Stimulated activated CD4-positive, alpha-beta T cell treated with anti-CD3 and anti-CD28 coated beads, Interleukin-12 subunit alpha, Interleukin-12 subunit beta, amount 100 ng/mL, for 48 hours (primary cell): ENCODE measurements at places on chromosomes 7 and 10.

- no peak for DNase-seq
These were observed 45.2 kb upstream of the SAMD8 start for GRCh38 chr10:75066271-75066670.

DNA sequence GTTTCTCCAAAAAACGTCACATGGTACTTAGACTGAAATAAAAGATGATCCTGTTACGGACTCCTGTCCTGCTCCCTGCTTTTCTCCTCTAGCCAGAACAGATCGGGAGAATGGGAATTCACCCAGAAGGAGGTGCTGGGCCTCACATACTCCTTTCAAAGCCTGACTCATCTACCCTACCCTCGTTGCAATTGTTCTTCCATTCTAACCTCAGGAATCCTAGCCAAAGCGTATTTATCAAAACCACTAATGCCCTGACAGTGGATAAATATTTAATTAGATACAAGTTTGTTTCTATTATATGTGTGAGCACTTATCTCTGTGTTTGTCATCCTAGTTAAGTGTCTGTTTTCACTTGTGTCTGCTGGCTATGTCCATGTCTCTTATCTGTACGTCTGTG is 21.7 kb downstream of the ZCWPW1 start:
- DNase-seq = no peak

DNA sequence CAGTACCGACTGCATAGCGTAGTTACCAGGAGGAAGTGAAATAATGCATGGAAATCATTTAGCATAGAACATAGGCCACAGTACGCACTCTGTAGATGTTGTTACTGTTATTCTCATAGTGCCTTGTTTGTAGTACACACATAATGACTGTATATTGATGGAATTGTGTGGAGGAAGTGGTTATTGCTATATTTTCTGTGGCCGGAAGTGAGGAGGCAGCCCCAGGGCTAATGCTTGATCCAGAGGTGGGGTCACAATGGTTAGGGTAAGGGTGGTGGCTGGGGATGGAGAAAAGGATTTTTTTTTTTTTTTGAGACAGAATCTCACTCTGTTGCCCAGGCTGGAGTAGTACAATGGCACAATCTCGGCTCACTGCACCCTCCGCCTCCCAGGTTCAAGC is 4.5 kb upstream of the MGAM start:
- no peak for DNase-seq

DNA sequence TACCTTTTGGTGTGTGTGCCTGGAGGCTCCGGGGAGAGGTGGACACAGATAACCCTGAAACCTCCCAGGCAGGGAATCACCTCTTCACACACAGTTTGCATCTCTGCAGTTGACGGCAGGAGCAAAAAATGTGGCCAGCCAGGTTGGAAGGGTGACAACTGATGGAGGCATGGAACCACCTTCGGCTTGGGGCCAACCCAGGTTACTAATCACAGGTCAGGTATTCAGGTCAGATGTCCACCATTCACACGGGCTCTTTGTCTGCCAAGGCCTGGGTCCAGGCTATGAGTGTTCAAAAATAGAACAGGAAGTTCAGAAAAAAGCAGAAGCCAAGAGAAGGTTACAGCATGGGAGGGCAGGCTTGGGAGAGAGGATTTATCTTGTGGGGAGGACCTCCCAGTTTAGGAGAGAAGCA is 137.2 kb upstream of the EFCAB10 start:
- DNase-seq = no peak

DNA sequence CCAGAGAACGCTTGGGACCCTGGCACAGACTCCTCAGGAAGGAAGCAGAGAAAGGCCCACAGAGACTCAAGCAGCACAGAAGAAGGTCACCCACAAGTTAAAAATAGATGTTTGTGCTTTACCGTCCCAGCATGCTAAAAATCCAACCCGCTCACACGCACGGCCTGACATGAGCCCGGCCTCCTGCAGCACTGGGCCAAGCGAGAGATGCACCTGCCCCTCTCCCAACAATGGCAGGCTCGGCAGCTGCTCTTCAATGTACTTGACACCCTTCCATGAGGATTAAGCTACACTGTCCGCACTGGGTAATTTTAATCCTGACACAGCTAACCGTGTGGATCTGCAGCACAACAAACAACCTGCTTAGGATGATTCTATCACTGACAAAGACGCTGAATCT is 9.3 kb downstream of the DIP2C start:
- no peak for DNase-seq

GRCh38 chr7:106257752-106258151 is 27.0 kb downstream of the NAMPT start:
- DNase-seq = no peak

DNA sequence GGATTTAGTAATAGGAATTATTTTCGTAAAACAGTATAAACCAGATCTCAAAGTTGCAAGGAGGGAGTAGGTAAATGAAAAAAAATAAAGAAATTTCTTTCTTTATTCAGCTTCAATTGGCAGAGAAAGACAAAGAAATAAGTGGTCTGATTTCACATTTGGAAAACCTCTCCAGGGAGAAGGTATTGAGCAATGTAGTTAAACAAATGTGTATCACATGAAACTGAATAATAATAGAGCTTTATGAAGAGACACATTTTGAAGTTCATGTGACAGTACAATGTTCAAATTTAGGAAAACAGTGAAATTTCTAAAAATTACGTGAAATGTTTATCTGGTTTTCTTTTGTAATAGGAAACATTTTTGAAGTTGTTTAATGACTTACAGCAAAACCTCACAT is 63.0 kb downstream of the TAX1BP1 start:
- no peak for DNase-seq

GRCh38 chr7:69699931-69700330 is 101.7 kb downstream of the AUTS2 start:
- DNase-seq = no peak

DNA sequence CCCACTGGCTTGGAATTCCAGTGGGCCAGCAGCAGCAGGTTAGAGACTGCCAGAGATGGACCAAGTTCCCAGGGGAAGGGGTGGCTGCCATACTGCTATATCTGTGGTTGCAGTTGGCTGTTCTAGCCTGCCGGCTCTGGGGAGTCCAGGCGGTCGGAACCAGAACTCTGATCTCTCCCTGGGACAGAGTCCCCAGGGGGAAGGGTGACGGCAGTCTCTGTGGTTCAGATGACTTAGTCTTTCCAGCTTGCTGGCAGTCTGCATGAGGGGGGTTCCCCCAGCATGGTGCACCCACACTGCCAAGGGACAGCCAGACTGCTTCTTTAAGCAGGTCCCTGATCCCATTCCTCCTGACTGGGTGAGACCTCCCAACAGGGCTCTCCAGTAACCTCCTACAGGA is 82.5 kb downstream of the C10orf90 start:
- no peak for DNase-seq

- DNase-seq = no peak
These were observed 91.1 kb downstream of the RNF32 start for GRCh38 chr7:156731651-156732050.

- DNase-seq = no peak
These were observed 170.9 kb upstream of the MAGI2 start for GRCh38 chr7:79624336-79624735.

DNA sequence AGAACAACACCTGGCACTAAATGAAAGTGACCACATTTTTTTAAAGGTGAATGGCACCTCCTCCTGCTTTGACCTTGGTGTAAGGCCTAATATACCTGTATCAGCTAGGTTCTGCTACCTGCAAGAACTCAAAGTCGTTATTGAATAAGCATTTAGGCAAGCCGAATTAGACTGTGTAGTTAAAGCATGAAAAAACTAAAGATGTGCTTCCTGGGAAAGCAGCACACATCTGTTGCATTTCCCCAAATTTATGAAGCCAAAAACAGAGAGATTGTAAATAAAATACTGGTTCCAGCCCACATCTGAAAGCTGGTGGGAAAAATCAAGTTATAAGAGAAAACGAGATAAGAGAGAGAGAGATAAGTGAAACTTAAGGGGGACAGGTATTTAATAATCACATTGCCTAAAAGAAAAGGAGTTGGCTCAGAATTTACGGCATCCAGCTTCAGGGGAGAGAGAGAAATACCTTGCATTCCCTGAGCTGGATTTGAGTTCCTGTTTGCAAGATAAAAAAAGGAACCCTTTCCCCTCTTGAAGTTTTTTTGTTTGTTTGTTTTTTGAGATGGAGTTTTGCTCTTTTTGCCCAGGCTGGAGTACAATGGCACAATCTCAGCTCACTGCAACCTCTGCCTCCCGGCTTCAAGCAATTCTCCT is 1.8 kb upstream of the XPNPEP1 start:
- no peak for DNase-seq

DNA sequence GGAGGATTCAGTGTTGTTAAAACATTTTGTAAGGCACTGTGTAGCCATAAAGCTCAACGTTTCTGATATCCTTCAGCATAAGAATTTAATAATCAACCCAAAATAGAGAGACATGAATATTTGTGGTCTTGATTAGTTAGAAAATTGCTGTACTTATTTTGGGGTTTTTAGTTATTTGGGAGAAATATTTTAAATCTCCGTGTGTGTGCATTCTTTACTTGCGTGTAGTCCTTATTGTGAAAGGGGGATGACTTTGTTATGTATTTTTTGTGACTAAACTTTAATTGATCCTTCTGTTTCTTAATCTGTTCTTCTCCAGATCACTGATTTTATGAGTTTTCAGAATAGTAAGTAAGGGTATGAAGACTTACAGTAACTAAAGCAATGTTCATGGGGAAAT is 81.2 kb downstream of the ZNRF2 start:
- no peak for DNase-seq

DNA sequence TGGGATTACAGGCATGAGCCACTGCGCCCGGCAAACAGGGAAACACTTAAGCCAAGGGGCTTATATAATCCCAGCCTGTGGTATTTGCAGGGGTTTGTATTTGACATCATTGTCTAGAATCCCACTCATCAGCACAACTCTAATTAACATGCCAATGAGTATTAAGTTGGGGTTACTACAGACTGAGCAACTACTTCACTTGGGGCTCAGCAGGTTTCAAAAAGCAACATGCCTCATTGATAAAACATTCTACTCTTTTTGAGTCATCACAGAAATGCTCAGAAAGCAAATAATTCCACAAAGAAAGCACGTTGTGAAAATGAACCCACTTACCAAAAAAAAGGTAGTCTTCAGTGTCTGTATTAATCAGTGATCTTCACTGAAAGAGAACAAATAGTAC is 236.9 kb upstream of the CELF2 start:
- no peak for DNase-seq

DNA sequence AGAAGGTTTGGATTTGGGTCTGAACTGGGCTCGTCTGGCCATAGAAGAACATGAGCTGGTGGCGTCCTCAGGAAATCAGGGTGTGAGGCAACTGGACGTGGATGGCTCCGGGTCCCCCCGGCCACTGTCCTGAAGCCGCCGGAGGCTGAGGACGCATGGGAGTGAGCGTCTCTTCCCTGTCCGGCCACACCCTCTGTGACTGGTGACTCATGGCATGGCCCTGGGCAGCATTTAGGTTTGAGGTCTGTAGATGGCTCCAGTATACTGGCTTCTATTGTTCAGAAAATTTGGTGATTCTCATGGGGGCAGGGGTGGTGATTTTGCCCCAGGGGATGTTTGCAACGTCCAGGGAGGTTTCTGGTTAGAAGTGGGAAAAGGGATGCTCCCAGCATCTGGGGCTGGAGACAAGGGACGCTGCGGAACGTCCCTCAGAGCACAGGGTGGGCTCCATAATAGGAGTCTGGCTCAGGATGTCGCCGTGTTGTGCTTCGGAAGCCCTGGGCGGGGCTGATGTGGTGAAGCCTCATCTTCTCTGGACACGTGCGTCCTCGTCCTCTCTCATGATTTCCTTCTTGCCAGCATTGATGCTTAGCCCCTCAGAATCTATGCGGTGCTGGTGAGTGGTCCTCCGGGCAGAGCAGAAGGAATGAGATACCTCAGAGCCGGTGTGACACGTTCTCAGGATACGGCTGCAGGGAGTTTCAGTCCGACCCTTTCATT is 49.9 kb downstream of the PITRM1 start:
- DNase-seq = no peak

DNA sequence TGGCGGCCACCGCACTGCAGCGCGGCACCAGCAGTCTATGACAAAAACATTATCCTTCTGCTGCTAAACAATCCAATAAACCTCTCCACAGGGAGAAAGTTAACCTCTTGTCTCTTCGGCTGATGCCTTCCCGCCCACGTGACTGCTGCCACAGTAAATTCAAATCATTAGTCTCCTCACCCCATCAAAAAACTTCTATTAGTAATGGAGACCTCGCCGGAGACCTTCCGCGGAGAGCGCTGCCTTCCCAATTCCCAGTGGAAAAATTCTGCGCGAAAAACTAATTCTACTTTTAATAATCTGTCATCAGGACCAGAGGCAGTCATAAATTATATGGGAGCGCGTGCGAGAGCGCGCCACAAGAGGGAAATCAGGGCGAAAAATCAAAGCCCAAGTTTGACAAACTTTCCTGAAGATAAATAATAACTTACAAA is 90.0 kb upstream of the PAX2 start:
- DNase-seq = no peak

- DNase-seq = no peak
These were observed 1.3 kb upstream of the GRB10 start for GRCh38 chr7:50783801-50784507.

DNA sequence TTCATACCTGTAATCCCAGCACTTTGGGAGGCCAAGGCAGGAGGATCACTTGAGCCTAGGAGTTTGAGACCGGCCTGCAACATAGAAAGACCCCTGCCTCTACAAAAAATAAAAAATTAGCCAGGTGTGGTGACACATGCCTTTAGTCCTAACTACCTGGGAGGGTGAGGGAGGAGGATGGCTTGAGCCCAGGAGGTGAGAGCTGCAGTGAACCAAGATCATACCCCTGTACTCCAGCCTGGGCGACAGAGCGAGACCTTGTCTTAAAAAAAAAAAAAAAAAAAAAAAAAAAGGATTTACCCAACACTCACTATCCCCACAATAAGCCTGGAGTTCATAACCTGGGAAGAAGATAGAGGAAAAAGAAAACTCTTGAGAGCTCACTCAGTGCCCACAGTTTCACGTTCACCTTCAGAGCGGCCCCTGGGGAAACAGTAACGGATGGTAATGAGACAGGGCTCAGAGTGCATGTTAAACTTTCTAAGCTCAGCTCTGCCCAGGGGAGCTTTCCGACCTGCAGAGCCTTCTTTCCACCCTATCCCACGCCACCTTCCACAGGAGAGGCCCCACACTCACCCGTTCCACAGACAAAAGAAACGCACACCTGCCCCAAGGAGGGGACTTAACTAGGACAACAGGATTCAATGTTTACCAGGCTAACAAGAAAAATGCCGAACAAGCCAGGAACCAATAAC is 259.8 kb upstream of the KLF14 start:
- no peak for DNase-seq

GRCh38 chr7:44077681-44078091 is 4.6 kb downstream of the POLM start:
- DNase-seq = no peak

GRCh38 chr7:151298765-151299164 is 42.8 kb upstream of the NUB1 start:
- DNase-seq = no peak

DNA sequence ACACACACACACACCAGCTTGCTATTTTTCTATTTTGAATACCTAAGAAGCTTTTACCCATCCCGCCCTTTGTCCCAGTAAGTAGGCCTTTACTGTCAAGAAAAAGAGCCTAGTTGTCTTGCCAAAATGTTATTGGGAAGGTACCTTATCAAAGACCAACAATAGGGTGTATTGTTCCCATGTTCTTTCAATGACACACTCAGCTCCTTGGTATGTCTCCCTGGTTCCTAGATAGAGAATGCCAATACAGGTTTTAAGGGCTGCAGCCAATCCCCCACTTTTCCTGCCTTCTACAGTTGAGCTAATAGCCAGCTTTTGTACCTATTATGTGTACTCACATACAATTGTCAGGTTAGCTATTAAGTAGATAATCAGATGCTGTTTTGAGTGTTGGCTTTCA is 92.0 kb upstream of the LRRTM3 start:
- DNase-seq = no peak

GRCh38 chr10:123327450-123327849 is 173.2 kb downstream of the BUB3 start:
- no peak for DNase-seq

GRCh38 chr7:137944168-137944567 is 57.7 kb downstream of the CREB3L2 start:
- DNase-seq = no peak
